Right renal pelvis (tissue), 4 donors: ENCODE measurements at places on chromosomes 1 and 21. TPM values are rescaled to one million over a fixed set of nuclear protein-coding genes. Genes with fewer than 3 reads are reported as not detected.

RUSC1 gene
- polyA plus RNA-seq, result 37.7 TPM

DNA sequence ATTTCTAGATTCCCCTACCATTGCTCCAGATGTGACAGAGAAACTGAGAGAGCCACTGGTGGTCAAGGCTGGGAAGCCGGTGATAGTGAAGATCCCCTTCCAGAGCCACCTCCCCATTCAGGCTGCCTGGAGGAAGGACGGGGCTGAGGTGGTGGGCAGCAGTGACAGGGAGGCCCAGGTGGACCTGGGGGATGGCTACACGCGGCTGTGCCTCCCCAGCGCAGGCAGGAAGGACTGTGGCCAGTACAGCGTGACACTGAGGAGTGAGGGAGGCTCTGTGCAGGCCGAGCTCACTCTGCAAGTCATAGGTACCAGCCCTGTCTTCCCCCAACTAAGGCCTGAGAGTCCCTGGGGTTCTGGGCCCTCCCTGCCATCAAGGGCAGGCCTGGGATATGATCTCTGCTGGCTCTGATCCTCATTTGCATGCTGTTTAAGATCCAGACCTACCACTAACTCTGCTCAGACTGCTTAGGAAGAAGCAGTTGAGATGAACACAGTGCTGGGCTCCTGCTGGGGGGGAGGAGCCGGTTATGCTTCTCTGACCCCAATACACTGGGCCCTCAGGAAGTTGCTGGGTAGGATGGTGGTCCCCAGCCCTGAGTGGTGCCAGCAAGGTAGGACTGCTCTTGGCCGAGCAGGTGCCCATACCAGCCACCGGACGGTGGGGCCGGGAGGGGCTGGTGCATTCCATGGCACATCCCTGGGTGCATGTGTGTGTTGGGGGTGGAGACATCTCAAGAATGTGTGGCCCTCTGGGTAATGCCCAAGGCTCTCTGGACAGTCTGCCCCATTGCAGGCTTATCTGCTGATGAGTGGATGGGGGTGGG is 25.1 kb downstream of the IGFN1 start:
- DNase-seq, result no peak

DNA sequence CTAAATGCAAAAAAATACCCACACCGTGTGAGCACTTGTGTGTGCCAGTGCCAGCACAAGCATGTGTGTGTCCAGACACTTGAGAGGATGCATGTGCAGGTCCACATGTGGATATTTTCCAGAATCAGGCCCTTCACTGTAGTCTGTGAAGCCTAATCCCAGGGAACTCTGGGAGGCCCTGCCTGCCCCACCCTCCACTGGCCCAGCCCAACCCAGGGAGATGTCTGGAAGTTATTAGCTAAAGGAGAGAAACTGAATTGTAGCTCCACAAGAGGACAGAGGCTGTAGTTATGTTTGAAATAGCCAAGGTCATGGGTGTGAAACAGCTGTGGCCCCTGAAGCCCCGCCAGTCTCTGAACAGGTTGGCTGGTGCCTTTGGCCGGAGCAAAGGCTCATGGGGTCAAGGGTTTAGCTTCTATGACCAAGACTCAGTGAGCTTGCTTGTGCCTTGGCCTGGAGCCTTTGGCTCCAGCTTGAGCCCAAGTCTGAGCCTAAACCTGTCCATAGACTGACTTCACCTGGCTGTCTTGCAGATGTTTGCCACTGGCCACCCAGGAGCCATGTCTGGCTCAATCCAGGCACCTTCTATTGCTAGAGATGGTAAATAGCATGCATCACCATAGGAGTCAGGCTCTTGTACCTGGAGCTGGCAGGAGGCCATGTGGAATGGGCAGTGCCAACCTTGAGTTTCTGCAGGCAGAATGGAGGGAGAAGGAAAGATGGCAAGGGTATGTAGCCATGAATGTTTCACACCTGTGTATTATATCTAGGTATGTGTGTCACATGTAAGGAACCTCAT is 69.9 kb downstream of the TMEM53 start:
- DNase-seq, result no peak

SAMSN1 gene
- 5.5 TPM for polyA plus RNA-seq

DNA sequence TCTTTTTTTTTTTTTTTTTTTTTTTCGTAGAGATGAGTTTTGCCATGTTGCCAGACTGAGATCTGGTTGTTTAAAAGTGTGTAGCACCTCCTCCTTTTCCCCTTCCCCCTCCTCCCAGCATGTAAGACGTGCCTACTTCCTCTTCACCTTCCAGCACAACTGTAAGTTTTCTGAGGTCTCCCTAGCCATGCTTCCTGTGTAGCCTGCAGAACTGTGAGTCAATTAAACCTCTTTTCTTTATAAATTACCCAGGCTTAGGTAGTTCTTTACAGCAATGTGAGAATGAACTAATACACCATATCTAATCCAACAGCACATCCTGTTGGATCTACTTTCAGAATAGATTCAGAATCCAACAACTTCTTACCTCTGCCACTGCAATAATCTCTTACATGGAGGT is 111.1 kb downstream of the CLIC6 start:
- DNase-seq, result no peak

RAB25 gene
- 51.6 TPM for polyA plus RNA-seq

NMNAT2 gene
- polyA plus RNA-seq, result 4.6 TPM
